ENCODE measurements at places on chromosomes 6 and 20. TPM values are rescaled to one million over a fixed set of nuclear protein-coding genes. Genes with fewer than 3 reads are reported as not detected.

The CNBD2 gene
- total RNA-seq: 6.2 TPM

The BPIFB2 gene
- not detected for total RNA-seq

The SPATA25 gene
- 4.1 TPM for total RNA-seq

The TNF gene
- total RNA-seq: 0.41 TPM

The SCRT2 gene
- total RNA-seq: not detected

The TM9SF4 gene
- total RNA-seq: 54.1 TPM

The UST gene
- total RNA-seq: 1.1 TPM

The ADGB gene
- 2.1 TPM for total RNA-seq

The CNR1 gene
- 17.3 TPM for total RNA-seq

The SIRPG gene
- total RNA-seq: 1.7 TPM

DNA sequence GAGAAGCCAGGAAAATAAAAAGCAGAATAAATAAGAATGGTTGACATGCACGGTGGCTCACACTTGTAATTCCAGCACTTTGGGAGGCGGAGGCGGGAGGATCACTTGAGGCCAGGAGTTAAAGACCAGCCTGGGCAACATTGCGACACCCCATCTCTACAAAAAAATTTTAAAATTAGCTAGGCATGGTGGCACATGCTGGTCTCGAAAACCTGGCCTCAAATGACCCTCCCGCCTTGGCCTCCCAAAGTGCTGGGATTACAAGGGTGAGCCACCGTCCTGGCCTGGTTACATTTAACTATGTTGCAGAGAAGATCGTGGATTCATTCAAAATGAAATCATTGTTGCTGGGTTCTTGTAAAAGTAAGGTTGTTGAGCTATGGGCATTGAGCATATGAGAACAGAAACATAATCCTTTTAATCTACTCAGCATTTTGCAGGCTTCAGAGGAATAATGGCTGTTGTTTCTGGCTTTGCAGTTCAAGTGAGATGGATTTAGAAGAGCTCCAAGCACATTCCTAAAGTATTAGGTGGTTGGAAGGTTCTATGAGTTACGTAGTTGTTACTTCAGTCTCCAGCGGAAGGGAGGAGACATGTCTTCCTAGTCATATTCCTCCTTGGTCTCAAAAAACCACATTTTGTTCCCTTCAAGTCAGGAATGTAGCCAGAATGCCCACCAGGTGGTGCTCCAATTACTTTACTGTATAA is 45.6 kb upstream of the RAB23 start:
- no peak for DNase-seq

- peak; percentile 54 for DNase-seq
Observed at GRCh38 chr20:62362991-62363919, 3.9 kb downstream of the LAMA5 start.

- no peak for DNase-seq
Observed at GRCh38 chr6:37491171-37491829, 8.4 kb downstream of the CCDC167 start.

GRCh38 chr20:49319208-49319809 is 41.5 kb upstream of the ZNFX1 start:
- DNase-seq: no peak

DNA sequence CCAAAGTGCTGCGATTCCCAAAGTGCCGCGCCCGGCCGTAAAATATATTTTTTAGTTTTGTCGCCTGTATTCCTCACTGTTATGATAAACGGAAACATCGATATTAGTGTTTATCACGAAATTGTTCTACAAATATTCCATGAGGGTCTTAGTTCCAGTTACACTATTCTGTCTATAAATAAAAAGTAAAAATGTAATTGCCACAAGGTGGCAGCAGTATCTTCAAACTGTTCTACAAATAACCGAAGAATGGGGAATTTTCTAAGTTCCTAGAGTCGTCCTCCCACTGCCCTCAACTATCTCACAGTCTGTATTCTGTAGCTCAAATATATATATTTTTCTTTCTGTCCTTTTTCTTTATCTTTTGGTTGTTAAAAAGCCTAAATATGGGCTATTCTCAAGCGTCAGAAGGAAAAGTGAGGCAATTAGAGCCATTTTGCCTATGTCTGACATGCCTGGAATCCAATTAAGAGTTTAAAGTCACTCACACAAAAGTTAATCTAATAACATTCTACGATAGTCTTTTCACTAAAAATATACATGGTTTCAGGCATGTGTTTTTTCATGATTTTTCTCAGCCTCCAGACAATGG is 14.2 kb upstream of the FAM162B start:
- no peak for DNase-seq

DNA sequence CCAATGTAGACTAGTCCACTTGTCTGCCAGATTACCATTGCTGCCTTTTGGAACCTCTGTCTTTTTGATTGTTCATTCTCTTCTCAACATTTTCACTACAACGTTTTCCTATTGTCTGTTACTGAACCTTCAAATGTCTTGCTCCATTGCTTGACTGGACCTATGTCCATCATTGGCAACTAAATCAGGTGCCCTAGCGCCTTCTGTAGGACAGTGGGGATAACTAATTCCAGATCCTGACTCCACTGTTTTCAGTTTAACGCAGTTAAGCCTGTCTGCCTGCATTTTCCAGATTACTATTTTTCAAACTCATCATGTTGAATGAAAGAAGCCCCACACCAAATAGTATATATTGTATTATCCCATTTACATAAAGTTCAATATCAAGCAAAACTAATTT is 433.6 kb downstream of the RNF144B start:
- no peak for DNase-seq

DNA sequence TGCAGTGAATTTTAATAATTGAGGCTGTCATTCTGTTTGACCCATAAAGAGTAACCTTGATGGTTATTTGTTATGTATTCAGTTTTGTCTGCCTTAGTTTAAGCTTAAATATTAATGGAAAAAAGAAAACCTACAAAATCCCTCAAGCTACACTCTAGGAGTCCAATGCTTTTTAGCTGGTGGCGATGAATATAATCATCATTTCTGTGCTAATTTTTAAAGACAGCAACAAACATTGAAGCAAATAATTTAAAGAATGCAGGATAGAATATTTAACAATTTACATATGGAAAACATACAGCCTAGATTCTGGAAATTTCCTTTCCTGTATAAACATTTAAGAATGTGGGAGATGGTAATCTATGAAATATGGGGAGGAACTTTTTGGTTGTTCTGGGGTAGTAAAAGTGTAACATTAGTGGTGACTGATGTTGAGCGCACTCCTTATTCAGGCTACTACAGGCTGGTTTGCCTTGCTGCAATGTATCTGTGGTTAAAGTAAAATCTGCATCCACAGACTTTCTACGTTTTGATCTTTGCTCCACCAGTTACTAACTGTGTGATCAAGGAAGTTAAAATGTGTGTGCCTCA is 287.9 kb upstream of the DEFB112 start:
- no peak for DNase-seq

DNA sequence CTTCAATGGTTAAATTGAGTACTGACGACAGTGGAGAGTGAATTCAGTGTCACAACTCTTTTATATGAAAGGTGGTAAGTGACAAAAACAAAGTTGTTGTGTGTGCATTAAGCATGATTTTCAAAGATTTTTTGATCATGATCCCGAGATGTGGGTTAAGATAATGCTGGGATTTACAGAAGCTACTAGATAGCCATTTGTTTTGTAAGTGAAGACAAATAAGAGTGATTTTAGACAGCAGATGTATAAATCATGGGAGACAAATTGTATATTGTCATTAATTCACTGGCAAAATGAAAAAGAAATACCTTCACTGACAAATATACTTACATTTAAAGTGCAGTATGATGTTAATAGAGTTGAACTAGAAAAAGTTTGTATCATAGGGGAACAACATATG is 6.1 kb downstream of the ADGRB3 start:
- DNase-seq: no peak

DNA sequence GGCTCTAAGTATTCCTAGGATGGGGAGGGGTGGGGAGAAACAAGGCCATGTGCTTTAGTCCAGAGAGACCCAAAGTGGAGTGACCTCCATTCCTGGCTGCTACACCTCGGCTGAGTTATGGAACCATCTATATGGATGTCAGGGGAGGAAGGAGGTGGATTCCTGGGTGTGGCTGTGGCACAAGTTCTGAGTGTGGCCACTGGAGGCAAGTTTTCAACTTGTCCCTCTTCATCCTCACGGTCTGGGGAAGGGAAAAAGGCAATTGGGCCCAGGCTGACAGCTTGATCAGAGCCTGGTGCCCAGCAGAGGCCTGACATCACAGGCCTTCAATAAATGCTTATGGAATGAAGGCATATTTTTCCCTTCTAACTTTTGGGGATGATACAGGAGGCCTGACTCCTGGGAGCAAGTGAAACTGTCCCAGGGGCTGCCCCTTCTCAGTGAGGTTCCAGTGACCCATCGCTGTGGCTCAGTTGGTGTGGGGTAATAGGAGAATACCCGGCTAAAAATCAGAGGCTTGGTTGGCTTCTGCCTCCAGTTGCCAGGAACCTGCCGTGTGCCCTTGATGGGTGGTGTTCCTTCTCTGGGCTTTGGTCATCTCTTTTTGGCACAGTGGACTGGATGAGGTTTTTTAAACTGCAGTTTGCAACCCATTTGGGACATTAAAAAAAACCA is 1.8 kb upstream of the ITPR3 start:
- DNase-seq: no peak

DNA sequence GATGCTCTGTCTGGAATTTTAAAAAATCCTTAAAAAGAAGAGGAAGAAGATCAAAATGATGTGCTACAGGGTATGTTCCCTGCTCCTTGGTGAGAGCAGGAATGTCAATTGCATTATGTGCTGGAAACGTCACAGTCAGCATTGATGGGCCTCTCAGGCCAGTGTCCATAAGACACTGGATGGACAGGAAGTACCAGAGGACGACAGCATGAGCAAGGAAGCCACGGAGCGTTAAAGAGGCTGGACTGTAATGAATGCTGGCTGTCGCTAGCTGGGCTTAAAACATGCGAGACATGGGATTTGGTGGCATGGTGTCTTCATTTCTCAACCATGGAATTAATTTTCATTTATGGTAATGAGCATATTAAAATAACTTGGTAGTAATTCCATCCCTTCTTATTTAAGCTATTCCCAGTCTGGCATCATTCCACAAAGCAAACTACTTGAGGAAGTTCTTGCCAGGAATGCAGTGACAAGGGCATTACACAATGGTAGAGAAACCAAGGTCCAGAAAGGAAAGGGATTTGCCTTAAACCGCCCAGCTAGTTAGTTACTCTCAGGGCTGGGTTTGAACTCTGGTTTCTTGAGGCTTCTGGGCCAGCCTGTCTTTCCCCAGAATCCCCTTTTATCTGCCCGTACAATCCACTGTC is 166.6 kb upstream of the SOX4 start:
- DNase-seq: no peak

- no peak for DNase-seq
Observed at GRCh38 chr20:45578231-45578630, 853 bp downstream of the WFDC8 start.

- DNase-seq: no peak
Observed at GRCh38 chr6:106439459-106439858, 78.9 kb downstream of the CRYBG1 start.

DNA sequence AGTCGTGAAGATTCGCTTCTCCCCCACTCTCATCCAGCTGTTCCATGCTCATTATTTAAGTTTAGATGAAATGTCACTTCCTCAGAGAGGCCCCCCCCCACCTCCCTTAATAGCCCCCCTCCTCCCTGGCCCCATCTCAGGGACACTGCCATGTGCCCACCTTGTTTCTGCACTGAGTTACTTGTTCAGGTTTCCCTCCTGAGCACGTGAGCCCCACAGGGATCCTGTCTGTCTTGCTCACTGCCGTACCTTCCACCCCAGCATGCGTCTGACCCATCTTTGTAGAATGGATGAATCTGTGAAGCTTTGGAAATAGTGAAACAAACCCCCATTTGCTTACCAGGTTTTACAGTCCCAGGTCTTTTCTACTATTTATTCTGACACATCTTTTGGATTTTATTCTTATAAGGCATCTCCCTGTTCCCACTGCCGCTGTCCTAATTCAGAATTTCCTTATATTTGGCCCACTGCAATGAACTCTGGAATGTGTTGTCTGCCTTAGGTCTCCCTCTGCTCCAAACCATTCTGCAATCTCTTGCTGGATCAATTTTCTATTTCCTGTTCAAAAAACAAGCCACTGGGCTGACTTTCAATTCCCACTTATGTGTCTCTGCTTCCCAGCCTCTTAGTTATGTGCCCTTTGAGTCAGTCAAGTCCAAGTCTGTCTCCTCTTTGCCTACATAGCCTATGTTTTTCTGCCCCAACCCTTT is 136.5 kb upstream of the ECI2 start:
- DNase-seq: no peak

DNA sequence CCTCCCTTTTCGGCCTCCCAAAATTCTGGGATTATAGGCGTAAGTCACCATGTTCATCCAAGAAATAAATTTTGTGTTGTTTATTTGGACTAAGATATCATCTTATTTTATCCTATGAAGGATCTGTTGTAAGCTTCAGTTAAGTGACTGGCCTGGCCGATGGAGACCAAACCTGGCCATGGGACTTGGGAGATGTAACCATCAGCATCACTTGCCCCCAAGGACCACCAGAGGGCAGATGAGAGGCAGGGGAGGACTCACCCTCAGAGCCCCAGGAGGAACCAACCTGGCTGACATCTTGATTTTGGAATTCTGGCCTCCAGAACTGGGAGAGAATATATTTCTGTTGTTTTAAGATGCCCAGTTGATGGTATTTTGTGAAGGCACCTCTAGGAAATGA is 266.7 kb downstream of the CDH26 start:
- no peak for DNase-seq

DNA sequence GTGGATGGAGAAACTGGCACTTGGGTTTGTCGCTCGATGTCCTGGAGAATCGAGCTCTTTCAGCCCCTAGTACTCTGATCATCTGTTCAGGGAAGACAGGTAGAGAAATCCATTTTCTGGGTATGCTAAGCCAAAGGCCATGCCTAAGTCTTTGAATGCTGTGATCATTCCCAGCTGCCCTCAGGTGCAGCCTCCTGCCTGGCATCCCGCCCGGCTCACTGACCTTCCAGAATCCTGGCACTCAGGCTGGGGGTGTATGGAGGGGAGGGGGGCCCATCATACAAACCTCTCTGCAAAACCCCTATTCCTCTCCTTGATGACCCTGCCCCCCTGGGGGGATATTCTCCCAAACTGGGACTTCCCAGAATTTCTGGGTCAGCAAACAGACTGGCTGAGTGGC is 28.6 kb downstream of the C20orf203 start:
- DNase-seq: no peak

DNA sequence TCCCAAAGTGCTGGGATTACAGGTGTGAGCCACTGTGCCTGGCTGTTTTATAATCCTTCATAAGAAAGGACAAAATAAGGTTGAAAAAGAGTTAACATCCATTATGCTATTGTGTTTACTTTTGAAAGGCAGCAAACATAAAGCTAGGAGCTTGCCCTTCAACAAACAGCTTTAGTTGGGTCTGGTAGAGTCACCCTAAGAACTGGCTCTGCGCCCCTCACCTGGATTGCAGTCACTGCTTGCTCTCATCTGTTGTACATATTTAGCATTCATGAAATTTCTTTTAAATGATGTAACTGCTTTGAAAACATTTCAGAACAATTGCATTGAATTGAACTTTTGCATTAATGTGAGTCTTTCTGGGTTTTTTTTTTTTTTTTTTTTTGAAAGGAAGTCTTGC is 38.9 kb downstream of the JARID2 start:
- DNase-seq: no peak

GRCh38 chr6:6657085-6657819 is 68.7 kb downstream of the LY86 start:
- DNase-seq: no peak

GRCh38 chr6:25927756-25928216 is 2.7 kb downstream of the SLC17A2 start:
- no peak for DNase-seq

- DNase-seq: no peak
Observed at GRCh38 chr20:47187450-47188195, 168.9 kb downstream of the ZMYND8 start.

Measured in mucosa of descending colon (tissue), 3 donors.